ENCODE measurements at places on chromosomes 5 and 9. TPM values are rescaled to one million over a fixed set of nuclear protein-coding genes. Genes with fewer than 3 reads are reported as not detected.

DNA sequence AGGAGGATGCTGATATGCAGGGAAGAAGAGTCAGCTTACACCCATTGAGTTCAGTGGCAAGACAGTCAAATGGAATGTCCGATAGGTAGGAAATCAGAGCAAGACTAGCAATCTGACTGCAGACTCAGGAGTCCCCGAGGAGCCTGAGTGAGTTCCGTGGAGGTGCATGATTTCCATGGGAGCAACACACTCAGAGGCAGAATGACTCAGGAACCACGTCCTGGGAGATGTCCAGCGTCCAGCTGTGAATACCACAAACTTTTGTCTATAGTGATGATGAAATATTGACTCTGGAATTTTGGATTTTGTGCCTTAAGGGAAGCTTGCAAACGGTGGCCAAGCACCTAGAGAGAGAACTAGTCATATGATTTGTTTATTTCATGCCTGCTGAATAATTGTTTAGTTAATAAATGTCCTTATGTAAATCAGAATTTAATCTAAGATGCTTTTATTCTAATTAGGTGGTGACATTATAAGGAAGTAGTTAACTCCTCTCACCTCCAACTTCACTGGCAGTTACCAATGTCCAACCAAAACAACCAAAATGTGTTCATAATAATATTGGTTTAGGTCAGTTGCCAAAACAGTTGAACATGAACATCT is 100.4 kb downstream of the PDE4D start:
- DNase-seq, result no peak

DNA sequence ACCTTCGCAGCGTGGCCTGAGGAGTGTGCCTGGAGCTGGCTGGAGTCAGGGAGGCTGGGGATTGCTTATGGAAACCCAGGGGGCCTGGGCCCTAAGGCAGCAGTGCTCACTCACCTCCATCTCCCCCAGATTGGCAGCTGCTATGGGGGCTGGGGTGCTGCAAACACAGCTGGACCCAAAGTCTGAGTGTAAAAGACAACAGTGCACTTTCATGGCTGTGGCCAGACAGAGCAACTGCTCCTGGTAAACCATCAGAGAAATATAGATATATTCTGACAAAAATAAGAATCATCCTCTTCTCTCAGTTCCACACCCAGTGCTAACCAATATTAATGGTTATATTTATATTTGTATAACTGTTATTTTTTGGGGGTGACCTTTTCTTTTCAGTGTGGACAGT is 123.9 kb downstream of the TENT4A start:
- no peak for DNase-seq

DNA sequence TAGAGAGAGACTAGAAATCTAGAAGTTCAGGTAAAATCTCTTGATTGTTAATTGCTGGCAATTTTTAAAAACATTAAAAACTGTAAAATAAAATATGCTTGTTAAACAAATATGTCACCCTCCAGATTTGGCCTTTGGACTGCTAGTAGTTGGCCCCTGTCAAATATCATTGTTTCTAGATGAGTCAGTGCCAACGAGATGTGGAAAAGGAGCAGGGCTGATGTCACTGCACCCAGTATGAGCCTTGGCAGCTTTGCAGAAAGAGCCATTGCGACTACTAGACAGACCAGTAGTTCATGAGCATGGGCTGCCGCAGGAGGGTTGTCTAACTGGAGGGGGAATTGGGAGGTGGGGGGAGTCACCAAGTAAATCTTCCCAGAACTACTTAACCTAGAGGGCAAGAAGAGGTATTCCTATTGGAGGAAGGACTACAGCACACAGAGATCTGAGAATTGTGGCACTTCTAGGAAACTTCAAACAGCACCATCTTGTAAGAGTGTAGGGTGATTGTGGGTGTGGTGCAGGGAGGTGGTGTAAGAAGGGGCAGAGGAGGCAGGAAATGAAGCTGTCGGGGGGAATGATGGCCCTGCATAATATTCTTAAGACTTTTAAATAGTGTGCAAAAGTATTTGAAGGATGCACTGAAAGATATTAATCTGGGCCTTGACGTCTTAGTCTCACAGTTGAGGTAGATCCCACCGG is 7.1 kb upstream of the DOCK2 start:
- DNase-seq, result no peak

EXOSC2 gene
- total RNA-seq, result 49.0 TPM

SMU1 gene
- 21.9 TPM for total RNA-seq

DNA sequence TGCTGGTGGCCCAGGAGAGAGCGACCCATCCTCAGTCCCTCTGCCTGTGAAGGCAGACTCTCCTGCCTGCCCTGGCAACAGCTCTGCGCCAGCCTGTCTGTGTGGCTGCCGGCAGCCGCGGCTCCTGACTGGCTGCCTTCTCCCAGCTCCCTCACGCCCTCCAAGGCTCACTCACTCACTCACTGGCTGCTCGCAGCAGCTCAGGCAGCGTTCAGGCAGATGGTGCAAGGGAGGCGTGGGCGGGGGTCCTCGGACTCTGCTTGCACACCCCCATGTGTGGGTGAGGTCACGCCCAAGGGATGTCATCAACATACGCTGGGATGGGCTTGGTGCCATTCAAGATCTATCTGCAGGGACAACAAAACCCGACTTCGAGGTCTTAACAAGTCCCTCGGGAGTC is 66.7 kb downstream of the DAB2IP start:
- DNase-seq, result no peak

DNA sequence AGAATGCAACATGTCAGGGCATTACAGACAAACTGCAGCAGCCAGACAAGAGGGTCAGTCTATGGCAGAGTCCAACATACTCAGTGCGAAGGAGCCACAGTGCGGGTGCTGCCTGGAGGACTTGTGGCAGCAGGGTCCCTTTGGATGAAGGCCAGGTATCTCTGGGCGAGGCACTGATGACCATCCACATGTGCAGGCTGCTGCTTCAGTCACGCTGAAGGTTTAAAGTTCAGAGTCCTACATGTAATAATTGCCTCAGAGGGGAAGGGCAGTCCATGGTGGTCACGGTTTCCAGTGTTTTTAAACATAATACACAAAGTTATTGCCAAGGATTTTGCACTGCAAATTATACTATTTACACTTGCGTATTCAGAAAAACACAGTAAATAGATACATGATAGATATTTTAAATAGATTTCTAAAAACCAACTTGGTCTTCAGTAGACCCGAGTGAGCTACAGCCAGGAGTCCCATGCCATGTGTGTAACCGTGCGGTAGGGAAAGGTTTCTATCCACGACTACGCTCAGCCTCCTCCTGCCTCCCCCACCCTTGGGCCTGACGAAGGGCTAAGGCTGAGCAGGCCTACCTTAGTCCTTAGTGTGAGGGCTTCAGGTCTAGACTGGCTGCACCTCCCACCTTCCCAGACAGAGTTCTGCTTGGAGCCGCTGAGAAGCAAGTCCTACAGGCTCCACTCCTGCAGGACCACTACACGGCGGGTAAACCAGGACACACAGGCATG is 76.2 kb downstream of the GPR21 start:
- DNase-seq, result no peak

DNA sequence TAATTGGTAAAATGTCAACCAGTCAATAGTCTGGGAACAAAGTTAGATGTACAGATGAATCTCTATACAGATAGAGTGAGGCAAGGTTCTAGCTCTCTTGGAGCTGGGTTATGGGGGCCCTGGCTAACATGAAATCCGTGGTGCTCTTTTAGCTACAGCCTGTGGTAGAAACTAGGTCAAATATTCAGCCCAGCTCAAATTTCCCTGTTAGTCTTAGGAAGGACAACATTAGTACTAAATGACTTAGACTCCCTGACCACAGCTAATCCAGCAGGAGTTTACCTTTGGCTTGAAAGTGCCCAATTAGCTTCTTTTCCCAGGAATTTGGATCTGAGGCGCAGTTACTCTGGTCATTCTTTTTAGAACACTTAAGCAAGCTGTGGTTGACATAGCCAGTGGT is 170.5 kb downstream of the DMRTA1 start:
- no peak for DNase-seq

- DNase-seq, result no peak
Measured at GRCh38 chr9:72581694-72582093, 60.3 kb downstream of the TMC1 start.

- DNase-seq, result no peak
Measured at GRCh38 chr5:152403046-152403445, 2.0 kb downstream of the NMUR2 start.

RECK gene
- 10.3 TPM for total RNA-seq

DNA sequence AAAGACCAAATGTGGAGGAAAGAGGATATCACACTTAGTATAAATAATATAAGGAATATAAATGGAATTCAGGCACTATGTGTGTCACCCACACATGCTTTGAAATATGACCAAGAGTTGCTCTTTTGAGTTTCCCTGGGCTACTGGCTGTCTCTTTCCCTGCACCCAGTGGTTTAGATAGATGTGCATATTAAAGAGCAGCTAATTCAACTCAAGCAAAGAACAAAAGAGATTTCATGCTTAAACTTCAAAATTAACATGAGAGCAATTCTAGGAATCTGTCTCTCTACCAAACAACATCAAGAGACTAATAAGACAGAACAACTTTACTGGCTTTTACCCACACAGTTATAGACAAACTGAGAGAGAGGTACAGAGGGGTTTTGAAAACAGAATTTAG is 38.0 kb upstream of the ITGA1 start:
- DNase-seq, result no peak

GRCh38 chr5:95422838-95423237 is 31.7 kb downstream of the FAM81B start:
- DNase-seq, result no peak

GRCh38 chr9:77011973-77012821 is 7.3 kb upstream of the FOXB2 start:
- peak; percentile 67 for DNase-seq

DNA sequence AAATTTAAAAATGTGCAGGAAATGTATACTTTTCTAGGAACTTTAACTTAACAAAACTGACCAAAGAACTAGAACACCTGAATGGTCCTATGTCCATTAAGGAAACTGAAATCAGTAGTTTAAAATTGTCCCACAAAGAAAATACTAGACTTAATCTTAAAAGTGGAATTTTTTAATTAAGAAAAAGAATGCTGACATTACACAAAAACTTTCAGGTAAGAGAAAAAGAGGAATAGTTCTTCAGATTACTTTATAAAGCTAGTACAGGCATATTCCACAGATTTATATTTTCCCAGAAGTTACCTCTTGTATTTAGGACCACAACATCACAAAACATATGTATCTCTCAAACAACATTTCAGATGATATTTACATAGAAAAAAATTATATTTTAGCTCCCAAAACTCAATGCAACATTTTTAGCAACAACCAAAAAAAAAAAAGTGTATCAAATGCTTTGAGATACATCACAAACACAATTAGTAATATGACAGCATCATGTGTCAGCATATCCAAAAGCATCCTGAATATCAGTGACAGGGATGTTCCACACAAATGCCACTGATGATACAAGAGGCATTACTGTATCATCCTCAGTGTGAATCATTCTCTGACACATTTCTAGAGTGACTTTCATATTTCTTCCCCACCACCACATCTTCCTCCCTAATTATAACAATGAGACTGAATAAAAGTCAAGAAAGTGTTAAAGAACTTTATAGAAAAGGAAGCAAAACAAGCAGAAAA is 264.0 kb downstream of the EPB41L4A start:
- DNase-seq, result no peak

PAXX gene
- total RNA-seq, result 161 TPM

DNA sequence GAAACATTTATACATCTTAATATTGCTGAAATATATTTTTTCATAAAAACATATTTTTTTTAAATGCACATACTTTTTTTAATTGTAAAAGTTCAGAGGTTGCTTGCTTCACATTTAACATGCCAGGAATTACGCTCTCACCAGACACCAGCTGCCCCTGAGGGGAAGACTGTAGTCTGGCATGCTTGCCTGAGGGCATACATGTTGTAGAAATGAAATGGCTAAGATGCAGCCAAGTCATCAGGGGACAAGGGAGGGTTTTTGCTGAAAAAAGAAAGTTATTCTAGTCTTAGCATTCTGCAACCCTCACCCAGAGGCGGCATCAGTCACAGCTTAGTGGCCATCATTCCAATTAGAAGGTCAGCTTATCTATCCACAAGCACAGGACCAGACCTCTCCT is 426.7 kb upstream of the FTMT start:
- DNase-seq, result no peak

GRCh38 chr9:127913682-127914081 is 3.2 kb downstream of the ST6GALNAC4 start:
- DNase-seq, result no peak

GRCh38 chr5:35963381-35963843 is 25.0 kb upstream of the CAPSL start:
- DNase-seq, result no peak

GRCh38 chr5:107636068-107636467 is 34.7 kb downstream of the EFNA5 start:
- DNase-seq, result no peak

DNA sequence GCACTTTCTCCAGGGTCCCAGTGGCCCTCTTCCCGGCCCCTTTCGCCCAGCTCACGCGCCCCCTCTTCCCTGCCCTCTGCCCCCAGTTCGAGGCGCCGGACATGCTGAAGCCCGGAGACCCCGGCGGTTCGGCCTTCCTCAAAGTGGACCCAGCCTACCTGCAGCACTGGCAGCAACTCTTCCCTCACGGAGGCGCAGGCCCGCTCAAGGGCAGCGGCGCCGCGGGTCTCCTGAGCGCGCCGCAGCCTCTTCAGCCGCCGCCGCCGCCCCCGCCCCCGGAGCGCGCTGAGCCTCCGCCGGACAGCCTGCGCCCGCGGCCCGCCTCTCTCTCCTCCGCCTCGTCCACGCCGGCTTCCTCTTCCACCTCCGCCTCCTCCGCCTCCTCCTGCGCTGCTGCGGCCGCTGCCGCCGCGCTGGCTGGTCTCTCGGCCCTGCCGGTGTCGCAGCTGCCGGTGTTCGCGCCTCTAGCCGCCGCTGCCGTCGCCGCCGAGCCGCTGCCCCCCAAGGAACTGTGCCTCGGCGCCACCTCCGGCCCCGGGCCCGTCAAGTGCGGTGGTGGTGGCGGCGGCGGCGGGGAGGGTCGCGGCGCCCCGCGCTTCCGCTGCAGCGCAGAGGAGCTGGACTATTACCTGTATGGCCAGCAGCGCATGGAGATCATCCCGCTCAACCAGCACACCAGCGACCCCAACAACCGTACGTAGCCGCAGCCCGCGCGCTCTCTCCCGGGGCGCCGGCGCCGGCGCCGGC is 1.0 kb downstream of the PRDM6 start:
- DNase-seq, result no peak

All from natural killer cell (primary cell).